ENCODE measurements at places on chromosomes 13 and 19.

GRCh38 chr13:103431856-103432255, 365.6 kb upstream of the SLC10A2 start:
- DNase-seq: no peak

DNA sequence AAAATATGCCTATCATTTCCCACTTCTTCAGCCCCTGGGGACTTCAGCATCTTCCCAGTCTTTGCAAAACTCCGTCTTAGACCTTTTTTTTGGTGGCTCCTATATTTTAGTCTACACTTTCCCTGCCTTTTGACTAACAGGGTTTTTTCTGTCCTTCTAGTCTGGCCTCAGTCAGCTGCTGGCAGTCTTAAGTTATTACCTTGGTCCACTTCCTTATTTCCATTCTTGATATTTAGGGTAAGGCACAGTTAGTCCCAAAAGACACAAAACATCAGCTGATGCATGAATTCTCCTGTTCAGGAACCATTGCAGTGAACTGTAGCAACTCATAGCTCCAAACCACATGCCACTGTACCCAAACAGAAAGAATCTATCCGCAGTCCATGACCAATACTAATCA, 234.6 kb upstream of the RFC3 start:
- DNase-seq: no peak

DNA sequence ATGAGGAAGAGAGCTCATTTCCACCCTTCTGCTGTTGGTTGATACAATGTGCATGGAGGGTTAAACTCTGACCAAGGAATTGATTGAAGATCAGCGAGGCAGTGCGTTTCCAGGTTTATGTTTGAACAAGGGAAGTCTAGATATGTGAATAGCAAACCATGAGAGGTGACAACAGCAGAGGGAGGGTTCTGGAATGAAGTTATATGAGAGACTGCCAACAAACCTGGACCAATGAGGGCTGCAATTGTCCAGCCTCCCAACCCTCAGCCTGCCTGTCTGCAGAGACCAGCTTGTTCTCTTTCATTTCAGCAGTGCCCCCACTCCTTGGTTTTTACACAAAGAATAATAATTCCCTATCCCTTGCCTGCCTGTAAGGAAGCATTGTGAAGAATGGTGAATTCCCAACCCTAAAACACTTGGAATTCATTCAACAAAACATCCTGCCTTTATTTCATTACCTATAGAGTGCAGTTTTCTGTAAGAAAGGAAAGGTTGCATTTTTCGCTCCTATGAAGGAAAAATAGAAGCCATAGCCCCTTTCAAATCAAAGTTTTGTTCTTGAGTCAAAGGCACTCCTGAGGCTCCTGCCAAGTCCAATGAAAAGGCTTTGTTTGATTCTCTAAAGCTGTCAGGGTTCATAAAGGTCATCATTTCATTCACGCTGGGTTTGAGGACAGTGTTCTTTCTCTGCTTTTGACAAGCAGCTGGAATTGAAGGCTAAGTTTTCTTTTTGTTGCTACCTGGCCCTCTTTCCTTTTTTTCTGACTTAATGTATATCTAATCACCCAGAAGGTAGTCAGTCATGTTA, 53.6 kb upstream of the ABCC4 start:
- DNase-seq: no peak

- no peak for DNase-seq
Observed at GRCh38 chr19:56272161-56272798, at the start of gene EDDM13. Gene EDDM13 (plus strand): TSS chr19:56272748. CDS start chr19:56272835, 87 bp downstream.

GRCh38 chr19:48611872-48612271, 3.0 kb downstream of the FAM83E start:
- no peak for DNase-seq

DNA sequence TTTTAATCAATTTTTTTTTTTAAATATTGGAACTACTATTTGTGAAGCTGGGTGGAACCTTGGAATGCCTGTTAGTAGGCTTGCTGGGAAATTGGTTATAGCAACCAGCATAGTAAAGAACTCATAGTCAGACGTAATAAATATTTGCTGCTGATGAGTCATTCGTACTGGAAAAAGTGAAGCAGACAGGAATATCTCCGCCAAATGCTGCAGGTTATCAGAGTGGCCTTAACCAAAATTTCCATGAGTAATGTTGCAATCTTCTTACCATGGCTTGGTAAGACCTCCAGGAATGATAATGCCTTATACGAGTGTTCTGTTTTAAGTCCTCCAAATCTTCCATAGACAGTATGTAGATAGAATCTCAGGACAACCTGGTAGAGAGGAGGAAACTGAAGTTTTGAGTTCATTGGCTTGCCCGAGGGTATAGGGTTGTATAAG, 34.2 kb downstream of the MBNL2 start:
- DNase-seq: no peak

DNA sequence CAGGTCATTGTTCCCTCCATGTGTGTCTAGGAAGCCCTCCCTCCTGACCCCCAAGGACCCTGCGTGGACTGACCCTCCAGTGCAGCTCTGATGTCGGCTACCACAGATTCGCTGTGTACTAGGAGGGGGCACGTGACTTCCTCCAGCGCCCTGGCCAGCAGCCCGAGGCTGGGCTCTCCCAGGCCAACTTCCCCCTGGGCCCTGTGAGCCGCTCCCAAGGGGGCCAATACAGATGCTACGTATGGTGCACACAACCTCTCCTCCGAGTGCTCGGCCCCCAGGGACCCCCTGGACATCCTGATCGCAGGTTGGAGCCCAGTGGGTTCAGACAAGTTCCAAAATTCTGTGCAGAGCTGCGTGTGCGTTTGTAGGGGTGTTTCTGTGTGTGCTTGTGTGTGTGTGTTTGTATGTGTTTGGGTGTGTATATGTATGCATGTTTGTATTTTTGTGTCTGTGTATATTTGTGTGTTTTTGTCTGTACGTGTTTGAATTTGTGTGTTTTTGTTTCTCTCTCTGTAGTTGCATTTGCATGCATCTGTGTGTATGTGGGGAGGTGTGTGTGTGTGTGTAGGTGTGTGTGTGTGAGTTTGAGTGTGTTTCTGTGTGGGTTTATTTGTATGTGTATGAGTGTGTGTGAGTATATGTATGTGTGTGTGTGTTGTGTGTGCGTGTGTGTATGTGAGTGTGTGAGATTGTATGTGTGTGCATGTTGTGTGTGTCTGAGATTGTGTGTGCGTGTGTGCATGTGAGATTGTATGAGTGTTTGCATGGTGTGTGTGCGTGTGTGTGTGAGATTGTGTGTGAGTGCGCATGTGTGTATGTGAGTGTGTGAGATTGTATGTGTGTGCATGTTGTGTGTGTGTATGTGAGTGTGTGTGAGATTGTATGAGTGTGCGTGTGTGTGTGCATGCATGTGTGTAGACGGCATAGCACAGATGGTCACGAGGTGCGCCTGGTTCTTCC, 21.4 kb upstream of the LILRA2 start:
- no peak for DNase-seq

GRCh38 chr19:45854167-45854778, 8.7 kb downstream of the SYMPK start:
- no peak for DNase-seq

- DNase-seq: no peak
Observed at GRCh38 chr19:988510-988909, 4.4 kb downstream of the WDR18 start.

- no peak for DNase-seq
Observed at GRCh38 chr13:95704510-95704909, 27.6 kb downstream of the DNAJC3 start.

- no peak for DNase-seq
Observed at GRCh38 chr19:2653710-2654707, 48.5 kb downstream of the GNG7 start.

DNA sequence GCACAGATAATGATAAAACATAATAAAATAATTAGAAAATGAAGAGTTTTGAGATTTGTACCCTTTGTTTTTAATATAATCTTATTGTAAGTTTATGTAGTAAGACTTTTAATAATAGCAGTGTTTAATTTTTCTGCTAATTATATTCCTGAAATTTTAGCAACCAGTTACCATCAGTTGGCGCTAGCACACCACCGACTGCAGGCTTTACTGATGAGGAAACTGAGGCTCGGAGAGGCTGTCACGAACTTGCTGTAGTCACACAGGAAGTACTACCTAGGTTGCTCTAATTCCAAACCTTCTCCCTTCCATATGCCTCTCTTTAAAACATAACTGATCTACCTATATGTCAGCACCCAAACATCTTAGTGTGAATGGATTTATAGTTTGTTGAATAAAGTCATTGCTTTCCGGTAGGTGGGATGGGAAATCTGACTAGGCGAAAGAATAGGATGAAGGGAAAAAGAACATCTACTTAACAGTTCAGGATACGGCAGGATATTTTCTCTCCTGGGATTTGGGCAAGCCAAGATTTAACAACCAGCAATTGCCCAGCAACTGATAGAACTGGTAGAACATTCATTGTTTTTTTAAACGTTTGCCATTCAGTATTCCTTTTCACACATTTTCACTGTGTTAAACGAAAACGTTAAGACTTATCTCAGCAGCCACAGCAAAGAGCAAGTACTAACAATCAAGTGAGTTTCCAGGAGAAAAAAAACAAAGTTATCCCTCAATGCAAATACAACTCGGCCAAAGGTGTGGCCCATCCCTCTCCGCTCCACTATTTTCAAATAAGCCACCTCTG, 822 bp upstream of the RFXAP start:
- DNase-seq: no peak

DNA sequence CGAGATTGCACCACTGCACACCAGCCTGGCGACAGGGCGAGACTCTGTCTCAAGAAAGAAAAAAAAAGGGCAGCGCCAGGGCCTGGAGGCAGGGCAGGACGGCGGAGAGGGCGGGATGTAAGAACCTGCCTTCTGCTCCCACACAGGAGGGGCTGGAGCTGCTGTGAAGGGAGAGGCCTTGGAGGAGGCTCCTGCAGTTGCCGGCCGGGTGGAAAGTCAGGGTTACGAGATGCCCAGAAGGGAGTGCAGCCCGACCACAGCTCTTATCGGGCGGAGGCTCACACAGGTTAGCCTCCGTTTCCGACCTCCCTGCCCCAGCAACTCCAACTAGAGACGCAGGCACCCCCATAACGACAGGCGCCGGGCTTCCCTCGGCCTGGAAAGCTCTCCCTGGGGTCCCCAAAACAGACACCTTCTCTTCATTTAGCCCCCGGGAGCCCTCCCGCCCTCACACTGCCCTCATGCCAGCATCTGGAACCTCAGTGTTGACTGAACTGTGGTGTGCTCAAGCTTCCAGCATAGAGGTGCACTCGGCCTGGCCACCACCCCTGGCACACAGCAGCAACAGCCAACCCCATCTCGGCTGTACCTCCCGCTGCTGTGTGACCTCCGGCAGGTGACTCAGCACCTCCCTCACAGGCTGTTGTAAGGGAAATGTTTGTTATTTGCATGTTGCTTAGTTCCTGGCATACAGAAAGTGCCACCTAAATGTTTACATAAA, 1.4 kb downstream of the PLPP2 start:
- DNase-seq: no peak

- DNase-seq: no peak
Observed at GRCh38 chr13:74904556-74904955, 577.4 kb downstream of the TBC1D4 start.

- no peak for DNase-seq
Observed at GRCh38 chr19:4567584-4568071, 8.1 kb upstream of the SEMA6B start.

DNA sequence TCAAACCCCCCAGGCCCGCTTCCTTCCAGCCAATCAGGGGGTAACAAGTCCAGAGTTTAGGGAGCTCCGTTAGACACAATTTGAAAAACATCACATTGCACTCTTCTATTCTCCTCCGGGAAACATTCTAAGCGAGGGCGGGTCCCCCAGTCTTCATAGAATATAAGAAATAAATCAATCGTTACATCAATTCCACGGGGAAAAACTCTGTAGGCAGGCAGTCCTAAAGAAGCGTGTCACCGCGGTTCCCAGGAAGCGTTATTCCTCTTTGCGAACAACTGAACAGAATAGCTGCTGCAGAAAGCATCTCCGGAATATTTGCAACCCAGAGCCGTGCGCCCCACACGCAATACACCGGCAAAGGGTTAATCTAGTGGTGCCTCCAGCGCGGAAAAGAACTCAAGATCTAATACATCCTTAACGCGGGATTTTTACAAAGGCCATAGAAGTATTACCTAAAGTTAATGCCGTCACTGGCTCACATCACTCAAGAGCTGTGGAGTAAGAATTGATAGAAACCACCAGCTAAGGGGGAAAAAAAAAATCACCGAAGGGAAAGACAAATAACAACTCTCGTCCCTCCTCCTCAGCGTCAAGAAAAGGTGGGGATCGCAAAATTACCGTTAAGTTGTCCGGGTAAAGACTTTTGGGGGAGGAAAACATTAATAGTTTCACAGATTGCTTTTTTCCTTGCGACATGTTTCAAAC, 65.1 kb downstream of the KCNRG start:
- no peak for DNase-seq

GRCh38 chr13:51721496-51721895, 82.5 kb downstream of the DHRS12 start:
- no peak for DNase-seq

All from urinary bladder (tissue), 4 donors.